Omental fat pad (tissue), 4 donors: ENCODE measurements at places on chromosomes 5 and 9.

DNA sequence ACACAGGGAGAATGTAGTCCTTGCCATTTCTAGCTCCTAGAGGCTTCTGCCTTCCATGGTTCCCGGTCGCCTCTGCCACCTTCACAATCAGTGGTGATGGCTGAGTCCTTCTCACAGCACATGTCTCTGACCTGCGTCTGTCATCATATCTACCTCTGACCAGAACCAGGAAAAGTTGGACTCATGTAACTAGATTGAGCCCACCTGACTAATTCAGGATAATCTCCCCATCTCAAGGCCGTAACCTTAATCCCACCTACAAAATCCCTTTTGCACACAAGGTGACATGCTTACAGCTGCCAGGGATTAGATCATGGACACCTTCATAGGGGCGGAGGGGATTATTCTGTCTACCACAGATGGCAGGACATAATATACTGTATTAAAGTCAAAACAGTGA is 375.6 kb downstream of the ICE1 start:
- DNase-seq, result no peak

DNA sequence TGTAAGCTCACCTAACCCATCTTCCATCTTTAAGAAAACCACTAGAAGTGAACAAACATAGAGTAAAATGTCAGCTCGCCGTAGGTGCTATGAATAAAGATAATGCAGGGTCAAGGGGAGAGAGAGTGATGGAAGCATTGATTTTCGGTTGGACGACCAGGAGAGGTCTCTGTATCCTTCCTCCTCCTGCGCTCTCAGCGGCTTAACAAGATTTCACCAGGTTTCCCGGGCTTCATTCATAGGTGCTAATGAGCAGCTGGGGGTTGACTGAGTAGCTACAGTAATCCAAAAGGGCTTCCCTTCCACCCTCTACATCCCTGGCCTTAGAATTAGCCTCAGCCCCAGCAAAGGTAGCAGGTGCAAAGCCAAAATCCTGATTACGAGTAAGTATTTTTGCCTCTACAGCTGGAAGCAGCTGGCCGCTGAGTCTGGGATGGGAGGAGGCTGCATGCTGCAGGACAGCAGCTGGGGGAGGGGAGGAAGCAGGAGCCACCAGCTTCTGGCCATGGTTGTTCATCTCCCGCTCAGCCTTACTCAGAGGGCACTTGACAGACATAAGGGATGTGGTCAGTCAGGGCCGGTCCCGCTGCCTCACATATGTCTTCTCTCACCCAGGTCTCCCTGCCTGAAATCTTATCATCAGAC is 112.0 kb upstream of the IL12B start:
- no peak for DNase-seq

- DNase-seq, result no peak
Measured at GRCh38 chr9:88974641-88975040, 16.6 kb upstream of the S1PR3 start.

DNA sequence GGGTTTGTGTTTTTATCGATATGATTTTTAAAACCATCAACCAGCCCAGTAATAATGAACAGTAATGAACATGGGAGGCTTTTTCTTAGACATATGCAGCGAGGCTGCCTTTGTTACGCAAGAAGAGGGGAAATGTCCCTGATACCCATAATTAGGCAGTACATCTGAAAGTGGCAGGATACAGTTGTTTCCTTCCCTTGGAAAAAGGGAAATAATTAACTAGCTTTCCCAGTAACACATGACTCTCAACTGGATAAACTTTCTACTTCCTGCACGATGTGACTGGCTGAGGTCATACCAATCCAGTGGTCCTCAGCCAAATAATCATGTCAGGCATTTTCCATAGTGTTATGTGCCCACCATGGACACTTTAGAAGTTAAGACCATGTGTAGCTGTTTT is 431.6 kb upstream of the C9orf72 start:
- no peak for DNase-seq

DNA sequence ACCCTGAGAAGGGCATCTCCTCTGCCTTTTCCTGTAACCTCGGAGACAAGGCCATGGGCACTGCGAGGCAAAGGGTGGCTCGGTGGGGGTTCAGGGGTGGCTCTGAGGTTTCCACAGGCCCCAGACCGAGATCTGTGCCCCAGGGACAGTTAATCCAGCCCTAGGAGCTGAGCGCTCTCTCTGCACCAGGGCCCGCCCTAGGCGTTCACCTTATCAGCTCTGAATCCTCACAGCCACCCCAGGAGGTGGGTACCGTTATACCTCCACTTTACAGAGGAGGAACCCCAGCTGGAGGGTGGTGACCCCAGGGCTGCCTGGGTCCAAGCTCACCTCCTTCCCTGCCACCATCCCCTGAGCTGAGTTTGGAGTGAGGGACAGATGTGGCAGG is 2.3 kb upstream of the ENG start:
- DNase-seq, result no peak

DNA sequence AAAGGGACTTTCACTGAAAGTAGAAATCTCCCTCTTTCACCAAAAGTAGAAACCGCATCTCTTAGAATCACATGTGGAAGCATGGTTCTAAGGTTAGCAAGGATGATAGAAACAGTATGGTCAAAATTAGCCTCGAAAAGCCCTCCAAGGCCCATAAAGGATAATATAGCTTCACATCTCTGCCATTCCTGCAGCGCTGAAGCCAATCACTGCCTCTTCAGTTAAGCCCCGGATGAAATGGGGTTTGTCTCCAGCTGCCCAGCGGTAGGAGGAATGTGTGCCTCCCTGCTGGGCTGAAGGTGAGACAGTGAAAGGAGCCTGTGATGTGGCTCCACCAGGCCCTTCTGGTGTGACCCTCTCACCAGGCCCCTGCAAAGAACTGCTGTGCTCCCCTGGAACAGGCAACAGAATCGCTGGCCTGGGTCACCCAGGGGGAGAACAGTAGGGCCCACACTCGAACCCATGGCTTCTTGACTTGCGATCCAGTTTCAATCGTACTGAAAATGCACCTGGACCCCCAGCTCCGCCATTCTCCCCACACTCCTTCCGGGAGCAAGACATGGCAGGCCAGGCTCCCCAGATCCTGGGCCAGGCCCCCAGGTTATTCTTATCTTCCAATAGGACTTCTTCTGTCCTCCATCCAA is 47.2 kb downstream of the CAMK2A start:
- DNase-seq, result no peak

GRCh38 chr9:133075925-133076630 is 14.3 kb downstream of the CEL start:
- no peak for DNase-seq

DNA sequence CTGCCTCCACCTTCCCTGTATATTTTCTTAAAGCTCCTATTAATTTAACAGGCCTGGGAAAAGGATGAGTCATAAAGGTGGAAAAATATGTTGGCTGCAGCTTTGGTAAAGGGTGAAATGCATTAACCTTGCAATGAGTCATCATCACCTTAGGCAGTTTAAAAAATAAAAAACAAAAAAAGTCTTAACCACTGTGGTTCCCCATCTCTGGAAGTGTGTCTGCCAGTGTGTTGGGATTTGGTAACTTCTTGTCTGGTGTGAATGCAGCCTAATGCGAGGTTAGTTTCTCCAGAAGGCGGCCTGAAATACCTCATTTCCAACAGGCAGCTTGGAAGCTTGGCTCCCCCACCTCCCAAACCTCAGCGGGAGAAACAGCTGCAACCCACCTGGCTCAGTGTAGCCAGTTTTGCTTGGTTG is 265.3 kb upstream of the GAS1 start:
- no peak for DNase-seq

DNA sequence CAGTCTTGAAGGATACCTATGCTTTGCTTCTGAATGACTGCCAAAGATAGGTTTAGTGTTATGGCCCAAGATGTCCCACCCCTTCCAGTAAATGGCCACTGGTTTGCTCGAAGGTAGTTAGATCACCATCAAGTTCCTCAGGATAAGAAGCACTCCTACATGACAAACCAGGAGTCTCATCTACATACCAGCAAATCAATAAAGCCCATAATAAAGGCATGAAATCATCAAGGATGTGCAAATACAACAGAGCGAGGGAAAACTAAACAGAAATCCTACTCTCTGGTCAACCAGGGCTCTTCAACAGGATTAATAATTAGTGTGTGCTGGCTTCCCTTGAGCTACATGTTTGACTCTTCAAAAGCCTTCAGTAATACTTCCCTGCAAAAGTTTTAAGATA is 141.0 kb downstream of the LHFPL2 start:
- DNase-seq, result no peak

DNA sequence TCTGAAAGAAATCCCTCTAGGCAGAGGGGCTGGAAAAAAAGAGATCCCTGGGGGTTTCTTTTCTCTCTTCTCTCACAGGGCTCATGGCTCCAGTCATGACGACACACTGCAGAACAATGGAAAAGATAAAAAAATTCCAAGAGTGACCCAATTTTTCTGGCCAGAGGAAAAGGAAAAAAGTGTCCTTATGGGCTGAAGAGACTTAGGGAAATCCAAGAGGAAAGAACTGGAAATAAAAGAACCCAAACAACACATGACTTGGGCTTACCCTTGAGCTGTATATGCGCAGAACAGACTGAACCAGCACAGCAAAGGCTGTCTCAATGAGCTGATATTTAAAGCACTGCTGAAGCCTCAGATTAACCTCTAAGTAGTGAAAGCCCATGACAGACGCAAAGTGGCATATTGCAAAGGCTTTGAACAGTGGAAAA is 102.4 kb downstream of the SMIM23 start:
- DNase-seq, result no peak

DNA sequence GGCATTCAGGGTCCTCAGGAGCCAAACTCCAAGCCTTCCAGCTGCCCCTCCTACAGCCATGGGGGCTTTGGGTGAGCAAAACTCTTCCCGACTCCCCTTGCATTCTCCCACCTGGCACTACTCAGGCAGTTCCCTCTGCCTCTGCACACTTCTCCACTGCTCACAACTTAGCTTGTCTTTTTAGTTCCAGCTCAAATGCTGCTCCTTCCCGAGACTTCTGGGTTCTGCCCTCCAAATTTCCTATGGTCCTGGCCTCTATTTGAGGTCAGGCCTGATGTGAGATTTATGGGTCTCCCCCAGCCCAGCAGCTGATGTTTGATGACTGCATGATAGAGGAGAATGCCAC is 5.7 kb upstream of the SLC25A48 start:
- no peak for DNase-seq

- no peak for DNase-seq
Measured at GRCh38 chr5:67543720-67544270, 347.2 kb upstream of the CD180 start.

DNA sequence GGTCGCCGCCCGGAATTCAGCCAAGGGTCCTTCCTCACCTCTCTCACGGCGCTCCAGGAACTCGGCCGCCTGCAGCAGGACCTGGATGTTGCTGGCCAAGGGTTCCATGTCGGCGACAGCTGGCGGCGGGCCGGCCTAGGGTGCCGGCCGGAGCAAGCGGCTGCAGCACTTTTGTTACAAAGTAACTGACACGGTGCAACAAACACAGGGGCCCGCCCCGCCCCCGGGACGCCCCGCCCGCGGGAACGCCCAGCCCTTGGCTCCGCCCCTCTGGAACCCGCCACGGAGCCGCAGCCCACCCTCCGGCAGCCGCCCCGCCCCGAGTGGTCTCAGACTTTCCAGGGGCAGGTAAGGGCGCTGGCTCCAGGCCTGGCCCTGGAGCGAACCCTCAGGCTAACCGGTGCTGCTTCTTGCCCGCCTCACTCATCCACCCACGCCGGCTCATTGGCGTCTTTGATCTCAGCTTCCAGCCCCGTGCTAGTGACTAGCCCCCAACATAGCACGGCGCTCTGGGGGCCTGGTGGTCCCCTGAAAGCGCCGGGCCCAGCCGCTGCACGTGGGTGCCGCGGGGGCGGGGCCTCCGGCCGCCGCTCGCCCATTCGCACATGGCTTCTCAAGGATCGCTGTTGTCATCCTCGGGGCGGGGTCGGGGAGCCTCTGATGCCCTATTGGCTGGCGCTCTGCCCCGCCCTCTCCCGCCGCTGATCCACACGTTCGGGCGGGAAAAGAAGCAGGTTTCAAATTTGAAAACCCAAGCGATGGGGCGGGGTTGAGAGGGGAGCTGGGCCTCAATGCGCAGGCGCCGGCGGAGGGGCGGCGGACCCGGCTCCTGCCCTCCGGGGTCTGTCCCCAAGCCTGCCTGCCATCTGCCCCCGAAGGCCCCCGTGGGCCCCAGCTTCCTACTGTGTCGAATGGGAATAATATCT is at the start of gene MXD3:
Gene MXD3, minus strand, starts transcription at position 176 of the 926 bp plus-strand sequence. Its CDS starts 68 bp downstream, at position 108.
- peak; percentile 85 for DNase-seq

GRCh38 chr5:154702477-154702876 is 52.7 kb upstream of the LARP1 start:
- DNase-seq, result no peak

DNA sequence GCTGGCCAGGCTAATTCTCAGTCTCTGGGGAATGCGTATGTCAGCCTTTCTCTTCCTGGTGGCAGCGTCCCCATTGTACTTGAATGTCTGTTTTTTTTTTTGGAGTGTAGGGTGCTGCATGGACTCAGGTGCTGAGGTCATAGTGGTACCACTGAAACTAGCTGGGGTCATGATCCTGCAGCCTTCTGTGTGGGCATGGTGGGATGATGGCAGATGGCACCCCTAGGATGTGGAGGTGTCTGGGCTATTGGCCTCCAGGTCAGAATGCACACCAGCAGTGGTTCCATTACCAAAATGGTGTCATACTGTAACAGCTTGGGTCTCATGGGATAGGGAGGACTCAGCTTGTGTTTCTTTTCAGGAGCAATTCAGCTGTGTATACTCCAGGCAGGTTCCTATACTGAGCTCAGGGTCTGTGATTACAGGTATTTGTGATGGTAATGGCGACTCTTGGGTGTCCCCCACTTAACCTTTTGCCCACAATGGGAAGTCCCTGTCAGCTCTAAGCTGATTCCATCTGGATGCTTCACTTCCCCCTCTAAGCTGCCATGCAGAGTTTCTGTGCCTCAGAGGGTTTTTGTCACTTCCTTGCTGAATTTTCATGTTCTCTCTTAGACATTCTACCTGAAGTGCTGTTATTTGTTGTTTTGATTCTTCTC is 17.9 kb downstream of the HSD17B4 start:
- no peak for DNase-seq

DNA sequence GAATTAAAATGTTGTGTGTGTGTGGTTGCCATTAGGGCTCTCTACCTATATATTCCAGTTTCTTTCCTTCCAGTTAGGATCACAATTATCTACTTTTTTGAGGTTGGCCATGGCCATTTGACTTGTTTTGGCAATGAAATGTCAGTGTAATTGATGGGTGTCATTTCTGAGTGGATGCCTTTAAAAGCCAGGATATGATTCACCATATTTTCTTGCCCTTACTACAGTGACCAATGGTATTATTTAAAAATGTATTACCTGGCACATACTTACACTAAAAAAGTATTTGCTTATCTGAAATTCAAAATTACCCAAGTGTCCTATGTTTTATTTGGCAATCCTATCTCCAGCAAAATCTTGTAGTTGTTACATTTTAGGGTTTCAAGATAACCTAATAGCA is 258.7 kb upstream of the ACTBL2 start:
- no peak for DNase-seq

GRCh38 chr5:6435356-6435755 is 13.3 kb upstream of the UBE2QL1 start:
- no peak for DNase-seq
